NCI-H2171 (cell line): ENCODE measurements at places on chromosomes 12 and 14.

DNA sequence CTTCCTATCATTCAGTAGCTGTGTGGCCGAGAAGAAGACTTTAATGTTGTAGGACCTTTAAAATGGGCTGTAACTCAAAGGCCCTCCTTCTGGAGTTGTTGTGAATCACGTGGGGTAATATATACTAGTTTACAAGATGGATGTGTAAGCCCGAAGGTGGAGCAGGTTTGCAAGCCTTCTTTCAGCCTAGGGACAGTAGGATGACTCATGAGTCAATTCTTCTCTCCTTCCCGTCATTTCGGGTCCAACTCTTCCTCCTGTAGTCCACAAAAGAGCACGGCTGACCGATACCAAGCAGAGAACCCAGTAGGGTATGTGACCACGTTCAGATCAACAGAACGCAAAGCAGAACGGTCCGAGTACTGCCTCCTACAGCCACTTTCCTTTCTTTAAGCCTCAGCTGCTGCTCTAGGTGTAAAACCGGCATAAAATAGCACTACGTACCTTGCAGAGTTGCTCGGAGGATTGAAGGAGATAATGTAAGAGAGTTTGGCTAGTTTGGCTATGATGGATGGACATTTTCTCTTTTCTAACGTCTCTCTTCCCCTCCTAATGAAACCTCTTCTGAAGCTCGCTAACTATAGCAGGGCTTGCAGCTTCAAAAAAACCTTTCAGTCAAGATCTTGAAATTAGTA is 1.3 kb upstream of the RASSF3 start:
- DNase-seq, result no peak

DNA sequence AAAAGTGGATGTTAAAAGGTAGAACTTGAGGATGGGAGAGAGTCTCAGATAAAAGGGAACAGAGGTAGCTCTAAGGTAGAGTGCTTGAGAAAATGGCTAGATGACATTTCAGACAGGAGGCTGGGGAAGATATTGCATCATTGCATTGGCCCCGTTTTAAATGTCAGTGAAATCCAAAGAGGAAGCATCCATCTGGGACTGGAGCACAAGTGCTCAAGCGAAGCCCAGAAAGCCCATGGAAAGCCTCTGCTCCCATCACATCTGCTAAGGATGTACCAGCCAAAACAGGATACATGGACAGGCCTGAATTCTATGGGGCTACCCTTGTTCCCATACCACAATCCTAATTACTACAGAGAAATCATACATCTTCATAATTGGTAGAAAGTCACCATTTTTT is 581.5 kb upstream of the TMEM132C start:
- DNase-seq, result no peak

GRCh38 chr12:26937443-26937862 is 328 bp downstream of the INTS13 start:
- DNase-seq, result no peak

DNA sequence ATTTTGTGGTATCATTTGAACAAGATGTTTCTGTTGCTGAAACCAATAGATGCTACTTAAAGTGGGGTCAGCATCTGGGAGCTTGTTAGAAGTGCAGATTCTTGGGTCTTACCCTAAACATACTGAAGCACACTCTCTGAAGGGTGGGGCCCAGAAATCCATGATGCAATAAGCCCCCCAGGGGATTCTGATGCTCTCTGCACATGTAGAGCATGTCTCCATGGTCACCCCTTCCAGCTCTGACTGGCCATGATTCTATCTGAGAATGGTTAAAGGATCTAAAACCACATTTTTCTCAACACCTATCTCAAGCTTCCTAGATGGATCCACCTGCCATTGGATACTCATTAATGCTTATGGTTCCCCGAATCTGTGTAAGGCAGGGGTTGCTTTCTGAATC is 20.4 kb downstream of the JDP2 start:
- DNase-seq, result no peak

- no peak for DNase-seq
Observed at GRCh38 chr14:65961004-65961403, 525.2 kb upstream of the CCDC196 start.

GRCh38 chr12:47238669-47239114 is 158.9 kb upstream of the AMIGO2 start:
- DNase-seq, result no peak

GRCh38 chr12:106284358-106285105 is 18.0 kb upstream of the TCP11L2 start:
- DNase-seq, result peak; percentile 65

GRCh38 chr12:55068416-55069010 is 48.7 kb downstream of the NEUROD4 start:
- peak; percentile 93 for DNase-seq
